ENCODE measurements at places on chromosomes 1 and 21.

GRCh38 chr1:204147406-204148383 lies 4.1 kb downstream of the ETNK2 start:
- DNase-seq: no peak

DNA sequence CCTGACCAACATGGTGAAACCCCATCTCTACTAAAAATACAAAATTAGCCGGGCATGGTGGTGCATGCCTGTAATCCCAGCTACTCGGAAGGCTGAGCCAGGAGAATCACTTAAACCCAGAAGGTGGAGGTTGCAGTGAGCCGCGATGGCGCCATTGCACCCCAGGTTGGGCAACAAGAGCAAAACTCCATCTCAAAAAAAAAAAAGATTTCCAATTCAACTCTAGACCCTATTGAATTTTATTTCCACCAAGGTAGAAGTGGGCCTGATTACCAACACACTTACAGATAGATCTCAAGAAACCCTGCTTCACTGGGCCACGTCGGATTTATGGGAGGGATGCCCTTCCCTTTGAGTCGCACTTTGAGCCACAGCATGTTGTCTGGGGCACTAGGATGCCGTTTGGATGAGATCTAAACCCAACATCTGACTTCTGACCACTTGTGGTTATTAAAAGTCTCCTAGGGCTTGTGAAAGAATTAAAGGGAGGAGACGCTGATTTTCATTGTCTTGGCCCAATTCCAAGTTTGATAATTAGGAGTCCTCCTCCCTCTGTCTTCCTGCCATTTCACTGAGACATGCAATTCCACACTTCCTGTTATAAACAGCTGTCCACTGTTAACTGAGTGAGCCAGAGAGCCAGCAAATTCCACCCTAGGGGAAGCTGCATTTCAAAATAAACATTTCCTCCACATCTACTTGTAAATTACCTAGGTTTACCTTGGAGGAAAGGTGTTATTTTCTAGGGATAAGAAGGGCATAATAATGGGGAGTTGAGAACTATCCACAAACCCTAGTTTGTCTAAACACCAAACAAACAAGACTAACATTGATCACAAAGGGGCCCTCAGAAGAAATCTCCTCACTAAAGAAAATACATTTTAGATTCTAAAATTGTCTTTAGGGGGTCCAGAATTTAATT lies 5.2 kb upstream of the RERE start:
- DNase-seq: no peak

DNA sequence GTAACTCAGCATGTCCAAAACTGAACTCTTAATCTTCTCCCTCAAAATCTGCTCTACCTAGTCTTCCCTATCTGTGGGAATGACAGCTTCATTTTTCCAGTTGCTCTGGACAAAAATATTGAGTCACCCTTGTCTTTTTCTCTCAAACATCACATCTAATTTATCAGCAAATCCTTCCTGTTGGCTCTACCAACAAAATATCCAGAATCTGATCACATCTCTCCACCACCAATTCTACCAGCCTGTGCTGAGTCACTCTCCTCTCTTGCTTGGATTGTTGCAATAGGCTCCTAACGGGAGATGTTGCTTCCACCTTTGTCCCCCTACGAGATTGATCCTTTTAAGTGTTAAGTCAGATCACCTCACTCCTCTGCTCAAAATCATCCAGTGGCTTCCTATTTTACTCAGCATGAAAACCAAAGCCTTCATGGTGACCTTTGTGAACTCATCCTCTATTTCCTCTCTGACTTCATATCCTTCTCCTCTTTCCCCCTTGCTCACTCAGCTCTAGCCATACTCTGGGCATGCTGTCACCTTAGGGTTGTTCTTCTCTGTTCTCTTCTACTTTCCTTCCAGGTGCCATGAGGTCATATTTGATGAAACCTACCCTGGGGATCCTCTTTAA lies 21.5 kb upstream of the SMYD2 start:
- DNase-seq: no peak

DNA sequence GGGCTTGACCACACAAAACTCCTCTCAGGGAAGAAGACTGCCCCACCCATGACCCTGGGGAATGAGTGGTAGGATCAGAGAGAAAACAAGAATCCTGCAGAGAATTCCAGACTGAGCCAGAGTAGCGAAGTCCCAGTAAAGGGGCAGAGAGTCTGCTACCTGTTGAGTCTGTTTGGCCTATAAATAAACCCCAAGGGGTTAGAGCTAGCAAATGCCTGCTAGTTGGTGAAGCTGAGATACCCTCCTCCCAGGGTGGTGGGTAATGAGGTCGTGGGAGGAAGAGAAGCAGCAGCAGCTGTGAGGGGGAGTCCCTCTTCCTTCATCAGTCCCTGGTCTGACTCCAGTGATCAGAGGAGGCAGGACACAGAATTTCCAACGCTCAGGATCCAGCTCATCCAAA lies 2.5 kb downstream of the TRAF3IP3 start:
- DNase-seq: no peak

DNA sequence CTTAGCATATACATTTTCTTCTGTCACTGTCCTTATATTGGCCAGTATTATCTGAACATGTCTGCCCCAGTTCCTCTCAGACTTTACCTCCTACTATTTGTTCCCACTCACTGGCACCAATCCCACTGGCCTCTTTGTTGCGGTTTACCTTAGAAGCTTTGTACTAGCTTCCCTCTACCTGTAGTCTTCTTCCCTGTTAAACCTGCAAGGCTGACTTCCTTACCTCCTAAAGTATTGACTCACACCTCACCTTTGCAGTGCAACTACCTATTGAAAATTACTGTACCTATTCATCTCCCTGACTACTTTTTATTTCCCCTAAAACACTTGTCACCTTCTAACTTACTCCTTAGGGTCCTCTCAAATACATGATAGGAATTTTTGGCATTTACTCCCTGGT lies 111.1 kb downstream of the CLEC20A start:
- DNase-seq: no peak

DNA sequence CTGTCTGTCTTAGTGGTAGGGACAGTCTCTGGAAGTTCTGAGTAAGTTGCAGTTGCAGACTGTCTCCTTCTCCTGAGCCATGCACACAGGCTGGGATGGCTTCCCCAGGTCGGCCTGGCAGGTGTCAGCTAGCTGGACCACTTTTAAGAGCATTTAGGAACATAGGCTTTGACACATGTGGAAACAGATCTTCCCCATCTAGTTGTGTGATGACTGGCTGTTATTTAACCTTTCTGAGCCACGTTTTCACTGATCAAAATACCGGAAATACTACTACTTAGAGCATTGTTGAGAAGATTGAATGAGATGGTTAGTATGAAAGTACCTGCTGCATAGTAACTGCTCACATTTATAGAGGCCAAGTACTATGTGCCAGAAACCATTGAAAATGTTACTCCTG lies 6.2 kb upstream of the MAPKAPK2 start:
- DNase-seq: no peak

GRCh38 chr1:34188418-34188817 lies 11.7 kb downstream of the C1orf94 start:
- DNase-seq: no peak

DNA sequence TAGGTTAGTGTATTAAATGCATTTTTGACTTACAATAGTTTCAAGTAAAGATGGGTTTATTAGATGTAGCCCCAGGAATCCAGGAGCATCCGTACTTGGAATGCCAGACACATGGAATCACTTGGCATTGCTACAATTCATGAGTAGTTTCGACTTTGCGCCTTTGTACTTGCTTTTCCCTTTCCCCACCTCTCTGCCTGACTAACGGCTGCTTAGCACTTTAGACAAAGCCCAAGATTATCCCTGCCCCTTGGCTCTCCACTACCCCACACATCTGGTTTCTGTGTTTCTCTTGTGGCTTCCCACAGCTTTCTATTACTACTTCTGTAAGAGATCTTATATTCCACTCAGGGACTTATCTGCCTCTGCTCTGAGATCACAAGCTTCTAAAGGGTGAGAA lies 397.7 kb upstream of the POU3F1 start:
- DNase-seq: peak; percentile 4

DNA sequence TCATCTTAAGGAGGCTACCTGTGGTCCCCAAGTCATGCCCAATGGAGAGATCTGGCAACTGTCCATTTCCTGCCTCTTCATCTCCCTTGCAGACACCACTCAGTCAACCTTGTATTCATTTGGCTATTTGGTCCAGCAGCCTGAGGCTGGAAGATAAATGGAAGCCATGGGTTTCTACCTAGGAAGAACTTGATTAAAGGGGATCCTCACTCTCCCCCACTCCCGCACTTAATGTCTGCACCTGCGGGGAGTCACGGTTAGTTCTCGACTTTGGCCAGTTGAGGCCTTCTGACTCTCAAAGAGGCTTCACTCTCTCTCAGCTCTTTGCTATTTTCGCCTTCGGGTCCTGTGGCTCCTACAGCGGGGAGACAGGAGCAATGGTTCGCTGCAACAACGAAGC lies 8.4 kb upstream of the ATXN7L2 start:
- no peak for DNase-seq

DNA sequence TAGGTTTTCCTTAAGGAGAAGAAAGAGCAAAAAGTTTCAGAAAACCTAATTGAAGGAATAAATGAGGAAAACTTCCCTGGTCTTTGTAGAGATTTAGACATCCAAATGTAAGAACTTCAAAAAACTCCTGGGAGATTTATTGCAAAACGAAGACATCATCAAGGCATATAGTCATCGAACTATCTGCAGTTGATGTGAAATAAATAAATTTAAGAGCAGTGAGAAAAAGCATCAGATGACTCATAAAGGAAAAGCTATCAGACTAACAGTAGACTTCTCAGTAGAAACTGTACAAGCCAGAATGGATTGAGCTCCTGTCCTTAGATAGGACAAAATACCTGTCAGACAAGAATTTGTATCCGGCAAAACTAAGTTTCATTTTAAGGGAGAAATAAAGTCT lies 569.4 kb upstream of the ADAMTS5 start:
- DNase-seq: no peak

- DNase-seq: no peak
Measured at GRCh38 chr1:211309617-211310016, 17.0 kb upstream of the TRAF5 start.

GRCh38 chr1:36389999-36390398 lies 4.3 kb upstream of the STK40 start:
- DNase-seq: no peak

DNA sequence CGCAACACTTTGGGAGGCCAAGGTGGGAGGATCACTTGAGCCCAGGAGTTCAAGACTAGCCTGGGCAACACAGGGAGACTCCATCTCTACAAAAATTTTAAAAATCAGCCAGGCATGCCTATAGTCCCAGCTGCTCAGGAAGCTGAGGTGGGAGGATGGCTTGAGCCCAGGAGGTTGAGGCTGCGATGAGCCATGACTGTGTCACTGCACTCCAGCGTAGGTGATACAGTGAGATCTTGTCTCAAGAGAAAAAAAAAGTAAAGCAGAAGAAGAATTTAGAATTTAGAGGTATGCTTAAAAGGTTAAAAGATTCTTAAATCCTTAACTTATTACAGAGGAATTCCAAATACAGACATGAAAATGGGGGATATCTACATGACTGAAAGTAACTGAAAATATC lies 79.5 kb downstream of the SMYD3 start:
- no peak for DNase-seq

GRCh38 chr1:15883326-15883725 lies 35.8 kb downstream of the SPEN start:
- no peak for DNase-seq

DNA sequence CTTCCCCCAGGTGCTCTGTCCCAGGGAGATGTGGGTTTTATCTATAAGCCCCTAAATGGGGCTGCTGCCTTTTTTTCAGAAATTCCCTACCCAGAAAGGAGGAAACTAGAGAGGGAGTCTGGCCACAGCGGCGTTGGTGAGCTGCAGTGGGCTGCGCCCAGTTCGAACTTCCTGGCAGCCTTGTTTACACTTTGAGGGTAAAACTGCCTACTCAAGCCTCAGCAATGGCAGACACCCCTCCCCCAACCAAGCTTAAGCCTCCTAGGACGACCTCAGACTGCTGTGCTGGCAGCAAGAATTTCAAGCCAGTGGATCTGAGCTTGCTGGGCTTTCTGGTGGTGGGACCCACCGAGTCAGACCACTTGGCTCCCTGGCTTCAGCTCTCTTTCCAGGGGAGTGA lies 46.2 kb upstream of the PAPPA2 start:
- DNase-seq: no peak

DNA sequence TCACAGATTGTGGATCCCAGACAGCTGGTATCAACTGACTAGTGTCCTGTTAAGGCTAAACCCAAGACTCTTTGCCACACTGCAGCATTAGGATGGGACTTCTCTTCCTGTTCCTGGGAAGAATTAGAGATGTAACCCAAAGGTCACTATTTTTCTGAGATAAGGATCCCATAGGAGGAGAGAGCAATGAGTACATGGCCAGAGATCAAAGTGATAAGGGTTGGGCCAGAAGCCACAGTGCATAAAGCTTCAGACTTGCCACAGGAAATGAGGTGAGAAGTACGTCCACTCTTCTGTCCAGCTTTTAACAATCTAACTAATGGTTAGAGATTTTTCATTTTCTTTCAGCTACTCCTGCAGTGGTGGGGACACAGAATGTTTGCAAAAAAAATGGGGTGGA lies at the start of gene HSD3B1:
TSS of gene HSD3B1 (plus strand) at position 270 of the 400 bp plus-strand sequence. CDS start 267 bp downstream, outside the sequence.
- DNase-seq: no peak

DNA sequence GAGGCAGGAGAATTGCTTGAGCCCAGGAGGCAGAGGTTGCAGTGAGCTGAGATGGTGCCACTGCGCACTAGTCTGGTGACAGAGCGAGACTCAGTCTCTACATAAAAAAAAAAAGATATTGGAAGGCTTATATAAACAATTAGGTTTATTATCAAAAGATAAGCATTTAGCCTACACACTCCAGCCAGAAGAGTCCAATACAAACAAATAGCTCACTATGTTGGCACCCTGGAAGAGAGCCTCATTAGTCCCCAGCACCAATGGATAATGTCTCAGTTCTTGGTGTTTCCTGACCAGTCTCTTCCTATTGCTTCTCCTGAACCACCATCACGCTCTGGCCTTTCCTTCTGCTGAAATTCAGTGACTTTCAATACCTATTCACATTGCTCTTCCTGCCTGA lies 48.6 kb upstream of the ATP1A1 start:
- DNase-seq: no peak

DNA sequence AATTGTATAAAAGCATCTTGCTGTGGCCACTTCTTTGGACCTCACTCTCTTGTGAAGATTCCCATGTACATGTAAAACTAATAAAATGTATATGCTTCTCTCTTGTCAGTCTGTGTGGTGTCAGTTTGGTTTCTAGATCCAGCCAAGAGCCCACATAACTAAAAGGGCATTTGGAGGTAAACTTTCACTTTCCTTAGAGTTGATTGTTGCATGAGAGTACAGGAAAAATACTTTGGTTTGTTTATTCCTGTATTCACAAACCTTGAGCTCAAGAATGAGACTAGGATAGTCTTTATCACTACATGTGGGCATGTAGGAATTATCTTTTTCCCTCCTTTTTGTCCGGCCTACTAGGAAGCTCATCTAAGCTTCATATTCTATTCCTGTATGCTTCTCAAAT lies 50.9 kb downstream of the KCTD3 start:
- no peak for DNase-seq

DNA sequence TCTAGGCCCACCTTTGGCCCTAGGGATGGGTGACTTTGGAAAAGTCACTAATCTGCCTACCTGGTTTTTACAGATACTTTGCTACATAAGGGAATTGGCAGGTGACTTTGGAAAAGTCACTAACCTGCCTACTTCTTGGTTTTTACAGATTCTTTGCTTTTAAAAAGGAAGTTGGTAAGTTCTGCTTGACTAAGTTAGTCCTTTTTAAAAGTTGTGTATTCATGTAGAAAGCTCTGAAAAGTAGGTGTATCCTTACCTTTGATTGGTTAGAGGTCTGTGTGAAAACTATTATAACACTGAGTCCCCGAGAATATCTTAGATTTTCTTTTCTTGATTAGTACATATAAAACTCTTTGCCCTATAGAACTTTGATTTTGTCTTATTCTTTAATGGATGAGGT lies 12.4 kb downstream of the ATF6 start:
- DNase-seq: no peak

- DNase-seq: no peak
Measured at GRCh38 chr1:6178751-6179563, 1.2 kb downstream of the CHD5 start.

All from A549 (cell line).